ENCODE measurements at places on chromosomes 1 and 21. TPM values are rescaled to one million over a fixed set of nuclear protein-coding genes. Genes with fewer than 3 reads are reported as not detected.

SH2D5 gene
- 14.3 TPM for total RNA-seq

RGS16 gene
- 0.15 TPM for total RNA-seq

NGF gene
- total RNA-seq, result 3.3 TPM

CAMK1G gene
- 0.22 TPM for total RNA-seq

LAMC2 gene
- 29.6 TPM for total RNA-seq

ZNF326 gene
- 24.3 TPM for total RNA-seq

RGSL1 gene
- not detected for total RNA-seq

HES2 gene
- total RNA-seq, result 3.5 TPM

BEST4 gene
- 0.30 TPM for total RNA-seq

CCSAP gene
- total RNA-seq, result 4.9 TPM

RORC gene
- total RNA-seq, result not detected

Data from A549 treated with CpdA at 1 μM for 4 hours (cell line).